ENCODE measurements at places on chromosomes 7 and 10.

DNA sequence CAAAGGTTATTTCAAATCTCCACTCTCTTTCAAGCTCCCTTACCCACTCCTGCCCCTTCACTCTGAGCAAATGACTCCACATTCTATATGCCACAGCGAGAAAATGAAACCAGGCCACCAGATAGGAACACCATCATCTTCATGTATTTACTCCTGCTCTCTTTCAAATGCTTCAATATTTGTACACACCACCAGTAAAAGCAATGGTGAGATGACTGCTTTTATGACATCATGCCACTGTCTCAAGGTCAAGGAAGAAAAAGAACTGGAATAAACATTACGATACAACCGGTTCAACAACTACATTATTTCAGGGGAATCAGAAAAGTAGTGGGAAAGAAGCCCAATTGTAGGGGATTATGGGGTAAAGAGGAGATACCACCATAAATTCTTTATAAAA lies 32.7 kb downstream of the PUS7 start:
- DNase-seq = no peak

DNA sequence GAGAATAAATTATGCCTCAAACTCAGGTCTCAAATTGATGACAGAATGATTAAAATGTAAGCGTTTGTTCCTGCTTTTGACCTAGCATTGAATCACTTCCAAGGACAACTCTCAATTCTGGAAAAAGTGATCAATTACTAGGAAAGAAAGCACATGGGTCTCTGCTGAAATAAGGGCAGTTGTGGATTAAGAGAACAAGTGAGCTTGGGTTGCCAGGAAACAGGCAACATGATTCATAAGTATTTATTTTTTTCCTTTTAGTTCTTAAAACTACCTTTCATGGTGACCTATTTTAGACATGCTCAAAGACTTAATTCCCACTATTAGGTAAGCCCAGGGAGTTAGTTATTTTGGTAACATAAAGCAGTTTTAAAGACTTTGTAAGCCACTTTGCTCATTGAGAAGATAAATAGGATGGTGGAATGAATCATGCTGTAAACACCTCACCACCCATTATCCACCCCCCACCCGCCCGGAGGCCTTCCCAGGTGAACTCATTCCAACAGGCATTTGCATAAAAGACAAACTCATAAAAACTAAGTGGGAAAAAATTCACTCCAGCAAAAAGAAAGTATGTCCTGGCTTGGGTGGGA lies 728.3 kb downstream of the SORCS1 start:
- DNase-seq = peak; percentile 2

DNA sequence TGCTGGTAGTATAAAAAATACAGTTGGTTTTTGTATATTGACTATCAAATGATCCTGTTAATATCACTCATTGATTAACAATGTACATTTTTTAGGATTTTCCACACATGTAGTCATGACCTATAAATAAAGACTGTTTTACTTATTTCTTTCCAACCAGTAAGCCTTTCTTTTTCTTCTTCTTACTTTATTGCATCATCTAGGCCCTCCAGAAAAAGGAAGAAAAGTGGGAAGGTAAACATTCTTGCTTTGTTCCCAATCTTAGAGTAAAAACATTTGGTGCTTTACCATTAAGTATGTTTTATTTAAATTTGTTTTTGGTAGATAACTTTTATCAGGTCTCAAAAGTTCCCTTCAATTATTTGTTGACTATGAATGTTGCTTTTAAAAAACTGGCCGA lies 47.1 kb upstream of the CCNY start:
- no peak for DNase-seq

DNA sequence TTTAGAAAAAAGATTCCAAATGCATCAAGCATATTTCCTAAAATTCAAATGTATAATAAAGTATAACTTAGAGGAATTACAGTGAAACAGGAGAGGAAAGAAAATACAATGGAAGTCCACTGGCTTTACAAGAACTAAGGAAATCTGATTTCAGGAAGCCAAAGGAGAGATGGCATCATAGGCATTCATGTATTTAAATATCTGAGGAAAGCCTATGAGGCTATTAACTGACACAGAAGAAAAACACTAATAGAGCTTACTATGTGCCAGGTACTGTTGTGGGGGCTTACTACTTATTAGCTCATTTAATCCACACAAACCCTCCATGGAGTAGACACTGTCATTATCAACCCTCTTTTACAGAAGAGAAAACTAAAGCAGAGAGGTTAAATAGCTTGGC lies 92.2 kb downstream of the SRPK2 start:
- DNase-seq = no peak

GRCh38 chr7:137909042-137909441 lies 62.3 kb upstream of the DGKI start:
- DNase-seq = peak; percentile 63

DNA sequence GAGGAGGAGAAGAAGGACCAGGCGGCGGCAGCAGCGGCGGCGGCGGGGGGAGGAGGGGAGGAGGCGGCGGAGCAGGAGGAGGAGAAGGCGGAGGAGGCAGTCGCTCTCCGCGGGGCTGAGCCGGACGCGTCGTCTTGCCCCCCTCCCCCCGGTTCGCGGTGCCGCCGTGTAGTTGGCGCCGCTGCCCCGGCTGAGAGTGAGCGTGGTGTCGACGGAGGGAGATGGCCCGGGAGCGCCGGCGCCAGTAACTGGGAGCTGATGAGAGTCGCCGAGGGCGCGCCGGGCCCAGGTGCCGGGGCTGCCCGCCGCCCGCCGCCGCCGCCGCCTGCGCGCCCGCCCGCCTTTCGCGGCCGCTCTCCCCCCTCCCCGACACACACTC lies 257 bp downstream of the WAC start:
- no peak for DNase-seq

- peak; percentile 74 for DNase-seq
These were observed 34.7 kb upstream of the MKLN1 start for GRCh38 chr7:131293018-131293417.

- DNase-seq = no peak
These were observed 99.2 kb downstream of the GRK5 start for GRCh38 chr10:119306514-119306951.

GRCh38 chr7:138029941-138030340 lies 28.1 kb upstream of the CREB3L2 start:
- DNase-seq = no peak

DNA sequence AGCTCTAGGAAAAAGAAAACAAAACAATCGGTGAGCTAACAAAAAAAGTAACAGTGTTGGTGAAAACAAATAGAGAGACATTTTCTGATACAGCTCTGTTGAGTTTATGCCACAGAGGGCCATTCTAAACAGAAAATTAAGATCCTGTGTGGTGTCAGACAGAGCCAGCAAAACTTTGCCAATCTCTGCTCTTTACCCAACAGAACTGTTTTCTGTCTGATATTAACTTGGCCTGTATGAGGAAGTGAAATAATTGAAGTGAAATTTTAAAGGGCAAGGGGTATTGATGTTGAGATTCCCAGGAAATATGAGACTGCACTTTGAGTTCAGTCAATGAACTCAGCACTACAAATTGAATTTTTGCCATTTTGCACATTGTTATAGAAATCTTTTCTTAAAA lies 101.0 kb downstream of the AOAH start:
- DNase-seq = no peak

DNA sequence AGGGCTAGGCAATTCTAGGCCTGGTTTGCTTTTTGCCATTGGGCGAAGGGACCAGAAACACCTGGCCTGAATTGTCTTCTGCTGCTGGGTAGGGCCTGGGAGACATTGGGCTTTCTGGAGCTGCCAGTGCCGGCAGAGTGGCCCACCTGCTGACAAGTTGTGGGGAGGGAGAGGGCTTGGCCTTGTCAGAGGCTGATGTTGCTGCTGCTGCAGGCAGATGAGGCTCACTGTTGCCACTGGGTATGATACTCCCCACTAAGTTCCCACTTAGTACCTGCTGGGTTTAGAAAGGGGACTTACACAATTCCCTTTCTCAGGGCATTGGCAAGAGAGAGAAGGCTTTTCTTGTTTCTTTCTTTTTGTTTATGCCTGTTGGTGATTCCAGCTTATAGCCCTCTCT lies 289.6 kb upstream of the NPVF start:
- no peak for DNase-seq

GRCh38 chr7:29194594-29195427 lies at the start of gene CHN2:
Gene CHN2, plus strand, starts transcription at chr7:29194775.
- DNase-seq = no peak

GRCh38 chr10:60453036-60453435 lies 63.4 kb upstream of the ANK3 start:
- peak; percentile 58 for DNase-seq

- DNase-seq = peak; percentile 68
These were observed 44.9 kb downstream of the ANXA8 start for GRCh38 chr10:47438857-47439474.

- DNase-seq = no peak
These were observed 319.3 kb upstream of the GHITM start for GRCh38 chr10:83820033-83820432.

GRCh38 chr7:142636751-142637150 lies 112.5 kb upstream of the PRSS1 start:
- no peak for DNase-seq

DNA sequence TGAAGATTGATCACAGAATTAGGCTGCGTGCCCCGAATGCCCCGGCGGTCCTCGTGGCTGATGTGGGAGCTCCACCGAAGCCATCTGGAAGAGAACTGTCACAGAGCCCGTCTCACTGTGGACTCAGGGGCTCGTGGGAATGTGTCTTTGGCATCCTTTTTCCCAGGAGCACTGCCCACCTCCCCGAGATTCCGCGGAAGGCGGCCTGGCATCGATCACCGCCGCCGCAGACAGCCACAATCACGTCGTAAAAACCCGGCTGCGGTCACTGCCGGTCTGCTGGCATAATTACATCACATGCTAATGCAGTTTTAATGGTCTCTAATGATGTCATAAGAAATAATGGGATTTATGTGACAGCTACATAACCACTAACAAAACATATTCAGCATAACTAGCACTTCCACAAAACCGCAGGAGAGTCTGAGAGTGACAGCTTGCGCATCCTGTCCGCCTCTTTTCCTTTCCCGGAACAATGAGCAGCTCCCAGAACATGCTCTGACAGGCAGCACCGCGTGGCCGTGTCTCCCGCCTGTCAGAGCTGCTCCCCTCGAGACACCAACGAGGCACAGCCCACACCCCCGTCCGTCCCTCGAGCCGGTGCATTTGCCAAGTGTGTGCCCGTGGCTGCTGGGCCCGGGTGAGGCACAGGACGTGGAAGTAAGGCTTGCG lies 490.0 kb downstream of the PTPRN2 start:
- no peak for DNase-seq

DNA sequence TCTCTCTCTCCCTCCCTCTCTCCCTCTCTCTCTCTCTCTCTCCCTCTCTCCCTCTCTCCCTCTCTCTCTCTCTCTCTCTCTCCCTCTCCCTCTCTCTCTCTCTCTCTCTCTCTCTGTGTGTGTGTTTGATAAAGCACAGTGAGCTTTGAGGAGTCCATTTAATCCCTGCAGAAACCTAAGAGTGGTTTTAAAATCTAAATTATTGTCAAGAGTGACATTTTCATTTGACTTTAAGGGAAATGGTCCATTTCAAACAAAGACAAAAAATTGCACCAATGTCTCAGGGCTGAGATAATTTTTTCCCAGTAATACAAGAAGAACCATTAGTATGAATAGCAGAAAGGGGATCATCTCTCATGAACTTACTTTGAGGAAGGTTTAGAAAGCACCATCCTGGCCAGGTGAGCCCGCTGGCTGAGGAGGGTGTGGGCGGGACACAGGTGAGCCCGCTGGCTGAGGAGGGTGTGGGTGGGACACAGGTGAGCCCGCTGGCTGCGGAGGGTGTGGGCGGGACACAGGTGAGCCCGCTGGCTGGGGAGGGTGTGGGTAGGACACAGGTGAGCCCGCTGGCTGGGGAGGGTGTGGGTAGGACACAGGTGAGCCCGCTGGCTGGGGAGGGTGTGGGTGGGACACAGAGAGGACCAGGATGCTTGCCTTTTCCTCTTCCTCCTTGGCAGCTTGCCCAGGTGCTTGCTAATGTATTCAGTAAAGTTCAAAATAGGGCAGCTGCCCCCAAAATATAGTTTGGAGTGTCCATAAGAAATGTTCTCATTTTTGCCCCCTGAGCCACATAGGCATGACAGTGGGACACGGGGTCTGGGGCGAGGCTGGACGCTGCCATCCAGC lies 125.0 kb downstream of the DNAJB6 start:
- no peak for DNase-seq

- no peak for DNase-seq
These were observed 27.9 kb downstream of the C7orf25 start for GRCh38 chr7:42883950-42884349.

- no peak for DNase-seq
These were observed 93.7 kb downstream of the EPC1 start for GRCh38 chr10:32253276-32253675.

DNA sequence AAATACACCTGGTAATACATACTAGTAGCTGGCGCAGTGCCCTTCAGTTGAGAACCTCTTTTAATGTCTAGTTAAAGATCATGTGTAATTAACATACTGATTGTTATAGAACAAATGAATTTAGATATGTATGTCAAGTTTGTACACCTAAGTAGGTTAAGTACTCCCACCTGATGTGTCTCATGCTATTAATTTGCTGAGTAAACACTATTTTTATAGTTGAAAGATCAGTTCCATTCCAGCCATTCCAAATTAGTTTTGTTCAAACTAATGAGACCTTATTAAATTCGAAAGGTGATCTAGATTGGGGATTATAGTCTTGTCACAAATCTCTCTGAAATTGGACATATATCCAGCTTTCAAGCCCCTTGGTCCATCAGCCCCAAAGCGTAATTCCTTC lies 710.0 kb downstream of the LRMDA start:
- DNase-seq = no peak

DNA sequence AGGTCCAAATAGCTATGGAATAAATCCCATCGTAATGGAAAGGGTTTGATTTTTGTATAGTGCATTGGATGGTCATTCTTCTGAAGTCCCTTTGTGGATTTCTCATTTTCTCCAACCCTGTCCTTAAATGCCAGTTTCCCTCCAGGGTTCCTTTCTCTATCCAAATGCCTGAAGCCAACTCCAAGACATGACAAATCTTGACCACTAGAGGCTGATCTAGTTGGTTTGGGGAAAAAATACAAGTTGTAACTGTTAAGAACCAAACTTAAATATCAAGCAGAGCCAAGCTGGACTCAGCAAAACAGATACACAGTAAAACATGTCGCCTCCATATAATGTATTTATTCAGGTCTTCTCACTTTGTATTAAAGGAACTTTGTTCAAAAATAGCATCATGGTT lies 28.7 kb downstream of the FRMD4A start:
- peak; percentile 35 for DNase-seq

DNA sequence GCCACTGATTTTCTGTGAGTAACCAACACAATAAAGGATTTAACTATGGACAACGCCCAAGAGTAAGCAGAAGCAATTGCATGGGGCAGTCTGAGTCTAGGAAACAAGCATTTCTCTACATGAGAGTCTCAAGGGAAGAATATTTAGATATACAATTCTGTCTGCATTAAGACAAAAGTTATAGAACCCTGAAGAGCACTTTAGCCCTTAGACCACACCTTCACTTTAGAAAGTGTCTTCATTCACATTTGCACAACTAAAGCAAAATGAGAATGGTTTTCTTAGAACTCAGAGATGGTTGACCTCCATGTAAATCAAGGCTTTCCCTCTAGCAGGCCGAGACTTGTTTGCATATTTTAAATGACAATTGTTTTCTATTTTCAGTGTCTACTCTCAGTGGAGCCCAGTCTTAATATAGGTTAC lies 25.5 kb upstream of the TRIM24 start:
- DNase-seq = no peak
